NK-92 treated with Interleukin-12 subunit alpha and Interleukin-12 subunit beta, amount 100 ng/mL, for 24 hours (cell line): ENCODE measurements at places on chromosomes 4 and X.

DNA sequence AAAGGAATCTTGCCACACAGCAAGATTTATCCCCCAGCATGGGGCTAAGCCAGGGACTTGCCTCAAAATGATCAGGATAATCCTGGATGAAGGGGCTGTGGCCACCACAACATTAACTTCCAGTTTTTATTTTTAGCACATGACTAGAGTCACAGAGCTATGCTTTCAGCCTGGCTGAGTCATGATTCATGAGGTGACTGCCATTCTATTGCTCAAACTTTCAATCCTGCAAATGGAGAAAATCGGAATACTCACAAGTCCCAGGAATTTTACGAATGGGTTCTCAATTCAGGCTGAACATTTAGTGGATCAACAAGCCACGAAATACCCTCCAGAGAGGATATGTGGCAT, 70.7 kb upstream of the HPGD start:
- no peak for DNase-seq

DNA sequence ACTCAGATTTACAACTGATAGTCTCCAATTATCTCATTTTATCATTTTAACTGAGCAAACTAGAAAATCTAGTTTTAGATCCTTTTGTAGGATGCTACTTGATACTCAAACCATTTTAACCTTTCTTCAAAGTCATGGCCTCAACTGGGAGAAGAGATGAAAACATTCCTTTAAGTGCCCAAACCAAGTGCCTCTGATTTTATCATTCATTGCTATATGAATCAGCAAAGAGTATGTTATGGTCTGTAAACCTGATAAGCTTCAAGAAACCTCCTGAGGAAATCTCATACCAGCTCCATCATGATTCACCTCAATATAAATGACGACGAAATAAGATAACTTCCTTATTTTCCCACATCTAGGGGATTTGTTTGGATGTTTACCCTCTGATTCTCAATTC, 119.9 kb downstream of the FAM13A start:
- no peak for DNase-seq

GRCh38 chrX:25052798-25053534, 37.2 kb upstream of the ARX start:
- no peak for DNase-seq

- DNase-seq: no peak
Measured at GRCh38 chrX:117120700-117121099, 657.9 kb upstream of the CT83 start.

DNA sequence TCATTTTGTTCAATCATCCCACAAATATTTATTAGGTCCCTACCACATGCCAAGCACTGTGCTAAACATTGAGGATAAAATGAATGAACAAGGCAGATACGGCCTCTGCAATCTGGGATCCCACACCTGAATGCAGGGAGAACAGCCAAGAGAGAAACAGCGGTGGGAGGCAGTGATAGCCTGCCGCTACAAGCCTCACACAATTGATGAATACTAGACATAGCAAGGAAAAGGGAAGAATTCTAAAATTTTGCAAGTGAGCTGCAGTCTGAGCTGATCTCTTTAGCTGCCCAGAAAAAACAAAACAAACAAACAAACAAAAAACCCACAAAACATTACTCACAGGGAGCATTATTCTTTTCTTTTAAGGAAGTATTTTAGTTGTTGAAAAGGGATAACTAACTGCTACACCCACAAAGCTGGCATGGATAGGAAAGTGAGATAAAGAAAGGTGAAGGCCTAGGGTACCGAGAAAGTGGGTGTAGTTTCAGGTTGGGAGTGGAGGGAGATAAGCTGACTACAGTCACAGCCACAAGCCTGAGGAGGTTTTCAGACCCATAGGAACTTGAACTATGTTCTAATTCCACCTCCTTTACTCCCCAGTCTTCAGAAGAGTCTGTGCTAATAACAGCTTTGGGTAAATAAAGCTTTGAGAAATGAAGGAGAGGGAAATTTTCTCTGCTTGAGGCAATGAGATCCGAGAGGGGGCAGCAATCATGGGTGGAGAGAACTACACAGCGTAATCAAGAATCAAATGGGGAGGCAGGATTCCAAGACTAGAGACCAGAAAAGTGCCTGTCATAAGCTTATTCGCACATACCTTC, 85.4 kb downstream of the SH3RF1 start:
- DNase-seq: no peak

DNA sequence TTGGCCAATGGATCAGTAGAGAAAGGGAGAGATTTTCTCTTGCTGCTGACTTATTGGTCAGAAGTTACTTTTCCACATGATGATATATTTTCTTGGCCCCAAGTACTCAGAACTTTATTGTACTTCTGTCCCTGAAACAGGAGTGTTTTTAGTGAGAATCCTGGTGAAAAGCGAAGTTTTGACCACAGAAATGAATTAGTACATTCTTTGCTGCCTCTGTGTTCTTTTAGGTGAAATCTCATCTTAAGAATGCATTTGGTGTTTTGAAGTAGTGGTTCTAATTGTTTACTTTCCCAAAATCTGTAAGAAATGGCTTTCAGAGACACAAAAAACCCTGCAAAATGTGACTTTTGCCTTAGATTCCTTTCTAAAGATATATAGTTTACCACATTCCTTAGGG, 240.4 kb downstream of the FRMPD4 start:
- no peak for DNase-seq

GRCh38 chr4:165560941-165561340, 182.1 kb downstream of the CPE start:
- DNase-seq: no peak

- no peak for DNase-seq
Measured at GRCh38 chr4:47737326-47737725, 100.5 kb downstream of the CORIN start.

- DNase-seq: no peak
Measured at GRCh38 chr4:152607178-152607577, 71.3 kb upstream of the FBXW7 start.

- DNase-seq: no peak
Measured at GRCh38 chrX:40188573-40189417, 91.0 kb upstream of the BCOR start.

DNA sequence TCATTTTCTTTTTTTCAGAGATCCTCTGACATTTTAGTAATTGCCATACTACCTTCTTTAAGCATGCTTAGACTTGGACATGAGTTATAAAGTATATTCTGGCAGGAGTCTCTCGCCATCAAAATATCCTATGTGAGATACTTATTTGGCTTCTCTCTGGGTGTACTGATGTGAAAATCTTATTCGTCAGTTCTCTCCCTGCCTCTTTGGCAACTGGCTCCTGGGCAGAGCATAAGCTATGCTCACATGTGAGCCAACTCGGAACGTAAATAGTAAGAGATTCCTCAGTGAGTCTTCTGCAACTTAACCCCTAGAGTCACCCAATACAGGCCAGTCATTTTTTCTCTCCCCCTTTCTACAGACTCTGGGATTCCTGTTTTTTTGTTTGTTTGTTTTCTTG, 91.6 kb downstream of the MAGEB17 start:
- no peak for DNase-seq

DNA sequence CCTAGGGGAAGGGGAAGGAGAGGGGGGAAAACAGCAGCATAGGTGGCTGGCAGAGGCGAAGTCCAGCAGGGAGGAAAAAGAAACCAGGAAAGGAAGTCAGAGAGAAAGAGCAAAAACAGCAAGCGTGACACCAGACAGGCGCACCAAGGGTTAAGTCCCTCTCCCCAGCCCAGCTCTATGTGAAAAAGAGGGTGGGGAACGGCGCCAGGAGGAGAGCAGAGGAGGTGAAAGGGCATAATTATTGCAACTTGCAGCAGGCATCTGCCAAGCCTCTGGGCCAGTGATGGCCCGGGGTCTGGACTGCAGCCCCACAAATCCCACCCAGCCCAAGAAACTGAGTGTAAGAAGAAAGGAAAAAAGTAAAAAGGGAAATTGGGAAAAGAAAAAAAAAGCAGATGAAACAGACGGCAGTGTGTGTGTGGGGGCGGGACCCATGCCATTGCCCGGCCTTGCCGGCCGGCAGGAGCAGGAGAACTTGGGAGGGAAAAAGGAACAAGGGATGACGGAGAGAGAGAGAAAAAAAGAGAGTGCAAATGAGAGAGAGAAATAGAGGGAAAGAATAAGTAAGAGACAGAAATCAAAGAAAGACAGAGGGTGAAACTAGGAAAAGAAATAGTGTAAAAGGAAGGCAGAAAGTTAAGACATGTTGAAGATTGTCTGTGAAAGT, 14.1 kb upstream of the RHOXF2 start:
- no peak for DNase-seq

- DNase-seq: no peak
Measured at GRCh38 chr4:112973750-112974251, 75.7 kb upstream of the ANK2 start.

DNA sequence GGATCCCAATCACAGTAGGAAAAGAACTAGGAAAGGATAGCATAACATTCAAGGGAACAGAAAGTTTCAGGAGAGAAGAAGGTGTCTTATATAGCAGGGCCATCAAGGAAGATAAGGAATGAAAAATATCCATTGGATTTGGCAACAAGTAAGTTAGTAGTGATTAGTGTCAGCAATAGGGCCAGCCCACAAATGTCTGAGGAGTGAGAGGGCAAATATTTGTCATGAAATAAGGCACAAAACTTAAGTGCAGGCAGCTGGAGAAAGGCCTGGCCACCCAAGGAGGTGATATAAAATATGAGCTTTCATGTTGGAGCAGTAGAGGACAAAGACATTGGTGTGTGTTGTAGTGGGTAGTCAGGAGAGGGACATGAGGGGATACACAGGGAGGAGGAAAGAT, 132.1 kb downstream of the COL4A6 start:
- no peak for DNase-seq

- no peak for DNase-seq
Measured at GRCh38 chr4:13117185-13117584, 367.0 kb downstream of the RAB28 start.

GRCh38 chrX:13256603-13257002, 63.2 kb downstream of the ATXN3L start:
- no peak for DNase-seq

GRCh38 chrX:70613295-70613694, 168.7 kb downstream of the DLG3 start:
- DNase-seq: no peak
